ENCODE measurements at places on chromosomes 13 and 19. TPM values are rescaled to one million over a fixed set of nuclear protein-coding genes. Genes with fewer than 3 reads are reported as not detected.

Gene ZNF442
- 4.3 TPM for total RNA-seq

GRCh38 chr19:48637449-48637947 lies 319 bp upstream of the DBP start:
- H3K27me3 ChIP-seq = no peaks in the 10 kb centered on the region
- peaks cover 32% of the 10 kb centered on the region for H3K4me1 ChIP-seq
- H3K36me3 ChIP-seq = peaks cover 18% of the 10 kb centered on the region
- DNase-seq = peak; percentile 97
- H3K4me3 ChIP-seq = peak overlapping the region; percentile 94

- H3K4me1 ChIP-seq = no peaks in the 10 kb centered on the region
- no peak for DNase-seq
- H3K4me3 ChIP-seq = no peak overlapping the region
- no peak overlapping the region for H3K27ac ChIP-seq
- no peaks in the 10 kb centered on the region for H3K27me3 ChIP-seq
These were observed 710.0 kb upstream of the ARGLU1 start for GRCh38 chr13:107277911-107278310.

GRCh38 chr13:80040196-80040980 lies 300.5 kb downstream of the SPRY2 start:
- peaks cover 29% of the 10 kb centered on the region for H3K4me1 ChIP-seq
- H3K27ac ChIP-seq = peak overlapping the region; percentile 56
- no peaks in the 10 kb centered on the region for H3K36me3 ChIP-seq
- H3K27me3 ChIP-seq = no peaks in the 10 kb centered on the region

DNA sequence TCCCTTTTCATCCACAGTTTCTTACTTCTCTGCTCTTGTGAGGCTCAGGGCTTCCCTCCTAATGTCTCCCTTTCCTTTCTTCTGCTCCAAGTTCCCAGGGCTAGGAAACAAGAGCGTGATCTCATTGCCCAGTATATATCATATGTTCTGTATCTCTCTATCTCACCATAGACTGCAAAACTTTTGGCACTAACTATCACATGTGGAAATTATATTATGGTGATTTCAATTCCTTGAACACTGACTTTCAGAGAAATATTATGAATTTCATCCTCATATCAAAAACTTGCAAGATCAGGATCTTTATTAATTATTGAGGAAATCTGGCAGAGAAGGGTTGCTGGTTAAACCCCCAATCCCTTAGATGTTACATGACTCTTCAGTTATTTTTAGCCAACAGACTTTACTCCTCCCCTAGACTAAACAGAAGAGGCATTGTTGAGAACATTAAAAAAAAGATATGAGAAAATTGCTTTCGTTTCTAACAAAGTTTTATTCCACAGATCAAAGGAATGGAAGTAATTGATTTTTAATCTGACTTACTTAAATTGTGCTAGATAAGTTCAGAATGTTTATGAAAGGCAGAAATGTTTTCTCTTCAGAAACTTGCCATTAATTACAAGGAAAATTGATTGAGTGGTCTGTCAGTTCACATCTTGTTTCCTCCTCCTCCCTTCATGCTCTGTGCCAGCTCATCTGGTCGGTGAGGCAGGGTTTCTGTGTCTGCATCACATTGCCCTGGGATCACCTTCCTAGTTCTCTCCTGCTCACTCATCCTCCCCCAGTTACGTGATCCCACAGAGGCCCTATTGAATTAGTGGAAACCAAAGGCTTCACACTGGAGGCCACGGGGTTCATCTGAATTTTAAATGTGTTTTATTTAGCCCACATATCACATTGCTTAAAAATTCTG lies 378.5 kb downstream of the LMO7 start:
- H3K36me3 ChIP-seq = no peaks in the 10 kb centered on the region
- no peak for DNase-seq
- peak overlapping the region; percentile 74 for H3K27ac ChIP-seq
- no peak overlapping the region for H3K4me3 ChIP-seq
- H3K27me3 ChIP-seq = no peaks in the 10 kb centered on the region
- H3K4me1 ChIP-seq = peaks cover 24% of the 10 kb centered on the region
